ENCODE measurements at places on chromosomes 1 and 21.

DNA sequence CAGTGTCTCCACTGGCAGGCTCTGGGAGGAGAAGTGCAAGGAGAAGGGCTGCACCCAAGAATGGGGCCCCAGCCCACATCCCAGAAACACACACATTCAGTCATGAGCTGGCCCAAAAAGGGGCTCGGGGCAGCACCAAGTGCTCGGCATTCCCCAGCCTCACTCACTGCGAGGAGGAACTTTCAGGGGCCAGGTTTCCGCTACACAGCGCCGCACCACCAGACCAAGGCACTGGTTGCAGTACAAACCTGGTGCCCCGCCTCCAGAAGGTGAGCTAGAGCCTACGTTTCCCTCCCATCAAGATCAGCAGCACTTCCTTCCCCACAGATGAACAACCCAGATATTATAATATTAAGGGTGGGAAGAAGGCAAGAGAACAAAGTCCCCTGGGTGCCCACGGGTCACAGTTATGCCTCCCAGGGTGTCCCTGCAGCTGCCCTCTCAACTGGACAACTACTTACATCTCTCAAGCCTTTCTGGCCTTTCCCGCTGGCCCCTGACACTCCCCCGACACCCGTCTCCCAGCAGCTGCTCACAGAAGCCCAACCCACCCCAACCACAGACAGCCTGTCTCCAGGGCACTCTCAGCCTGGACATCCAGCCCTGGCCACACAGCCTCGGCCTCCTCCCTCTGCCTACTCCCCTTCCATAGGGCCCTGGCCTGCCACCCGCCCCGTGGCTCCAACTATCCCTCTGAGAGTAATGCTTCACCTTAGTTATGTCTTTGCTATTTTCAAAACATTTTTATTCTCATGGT is 3.8 kb downstream of the PBXIP1 start:
- no peak for DNase-seq

GRCh38 chr1:45867697-45868348 is 64.4 kb downstream of the MAST2 start:
- no peak for DNase-seq

- no peak for DNase-seq
Observed at GRCh38 chr1:147246910-147247655, 4.6 kb downstream of the CHD1L start.

GRCh38 chr1:36257375-36257767 is 33.1 kb downstream of the THRAP3 start:
- no peak for DNase-seq

DNA sequence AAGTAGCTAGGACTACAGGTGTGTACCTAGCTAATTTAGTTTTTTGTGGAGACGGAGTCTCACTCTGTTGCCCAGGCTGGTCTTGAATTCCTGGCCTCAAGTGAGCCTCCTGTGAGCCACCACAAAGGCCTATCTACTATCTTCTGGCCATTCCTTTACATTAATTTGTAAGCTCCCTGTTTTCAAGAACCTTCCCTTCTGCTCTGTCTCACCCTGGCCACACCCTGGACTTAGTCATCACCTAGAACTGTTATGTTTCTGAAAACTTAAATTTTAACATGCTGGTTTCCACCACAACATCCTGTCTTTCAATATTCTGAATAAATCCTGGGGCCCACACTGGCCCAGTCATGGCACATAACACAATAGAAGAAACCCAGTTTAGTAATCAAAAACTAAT is 4.9 kb upstream of the B4GALT3 start:
- DNase-seq: no peak

DNA sequence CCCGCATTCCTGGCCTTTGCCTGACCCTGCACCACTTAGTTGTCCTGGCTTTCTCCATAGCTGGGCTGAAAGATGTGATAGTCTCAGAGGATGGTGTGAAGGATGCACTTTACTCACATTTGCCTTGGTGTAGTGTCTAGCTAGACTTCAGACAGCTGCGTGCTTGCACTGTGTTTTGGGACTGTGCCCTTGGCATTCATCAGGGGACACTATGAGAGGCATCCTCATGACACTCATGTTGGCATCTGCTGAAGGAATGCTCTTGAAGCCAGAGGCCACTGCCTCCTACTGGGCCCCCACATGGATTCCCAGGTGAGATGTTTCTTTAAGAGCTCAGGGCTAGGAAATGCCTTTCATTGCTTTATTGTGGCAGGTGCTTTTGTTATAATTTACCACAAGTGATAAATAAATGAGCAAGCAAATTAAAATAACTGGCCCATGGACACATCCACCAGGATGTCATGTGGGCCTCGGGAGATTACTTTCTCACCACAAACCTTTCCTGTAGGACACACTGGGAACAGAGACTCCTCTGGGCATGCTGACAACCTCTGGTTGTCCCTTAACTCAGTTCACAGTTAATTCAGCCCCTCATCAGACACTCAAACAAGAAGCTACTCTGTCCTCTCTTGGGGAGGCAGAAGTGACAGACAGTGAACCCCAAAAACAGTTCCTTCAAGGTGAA is 99.4 kb upstream of the SPATA6 start:
- no peak for DNase-seq

DNA sequence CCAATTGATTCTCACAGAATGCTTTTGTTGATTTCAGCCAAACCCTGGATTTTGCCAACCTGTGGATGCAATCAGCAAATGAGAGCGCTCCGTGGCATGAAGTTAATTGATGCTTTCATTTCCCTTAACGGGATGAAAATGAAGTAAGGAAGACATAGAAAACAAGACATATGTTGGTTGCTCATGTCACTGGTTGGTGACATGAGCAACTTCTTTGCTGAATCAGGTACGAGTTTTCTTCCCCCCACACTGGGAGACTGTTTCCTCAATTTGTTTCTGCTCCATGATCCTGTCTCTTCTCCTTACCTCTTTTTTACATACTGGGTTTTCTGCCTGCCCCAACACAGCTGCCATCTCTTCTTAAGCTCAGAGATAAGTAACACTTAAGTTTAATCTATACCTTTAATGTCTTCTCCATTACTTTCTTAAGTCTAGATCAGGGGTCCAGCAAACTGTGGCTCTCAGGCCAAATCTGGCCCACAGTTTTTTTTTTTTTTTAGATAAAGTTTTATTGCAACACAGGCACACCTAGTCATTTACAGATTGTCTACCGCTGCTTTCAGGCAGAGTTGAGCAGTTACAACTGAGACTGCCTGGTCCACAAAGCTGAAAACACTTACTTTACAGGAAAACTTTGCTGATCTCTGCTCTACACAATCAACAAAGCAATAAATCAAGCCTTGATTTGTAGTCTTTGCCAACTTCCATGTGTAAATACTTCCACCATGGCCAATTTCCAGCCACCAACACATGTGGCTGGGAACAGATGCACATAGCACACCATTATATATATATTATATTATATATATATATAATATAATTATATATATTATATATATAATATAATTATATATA is 13.3 kb downstream of the GPR157 start:
- DNase-seq: no peak

DNA sequence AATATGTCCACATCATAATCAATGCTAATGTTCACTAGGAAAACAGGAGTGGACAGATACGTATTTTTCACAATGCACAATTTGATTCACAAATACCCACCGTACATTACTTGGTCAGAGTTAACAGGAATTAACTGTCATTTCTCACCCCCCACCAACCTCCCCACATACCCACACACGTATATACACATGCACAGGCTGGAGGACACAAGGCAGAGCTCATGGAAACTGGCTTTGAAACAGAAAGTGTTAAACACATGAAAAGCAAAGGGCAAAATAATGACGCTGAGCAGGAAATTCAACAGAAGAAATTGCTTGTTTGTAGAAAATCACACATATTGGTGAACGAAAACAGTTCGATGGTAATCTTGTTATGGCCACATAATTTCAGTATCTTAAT is 188.4 kb upstream of the DMRTA2 start:
- peak; percentile 20 for DNase-seq

- no peak for DNase-seq
Observed at GRCh38 chr1:210098356-210098755, 134.2 kb upstream of the SERTAD4 start.

GRCh38 chr1:73593364-73593763 is 604.6 kb downstream of the LRRIQ3 start:
- DNase-seq: no peak

DNA sequence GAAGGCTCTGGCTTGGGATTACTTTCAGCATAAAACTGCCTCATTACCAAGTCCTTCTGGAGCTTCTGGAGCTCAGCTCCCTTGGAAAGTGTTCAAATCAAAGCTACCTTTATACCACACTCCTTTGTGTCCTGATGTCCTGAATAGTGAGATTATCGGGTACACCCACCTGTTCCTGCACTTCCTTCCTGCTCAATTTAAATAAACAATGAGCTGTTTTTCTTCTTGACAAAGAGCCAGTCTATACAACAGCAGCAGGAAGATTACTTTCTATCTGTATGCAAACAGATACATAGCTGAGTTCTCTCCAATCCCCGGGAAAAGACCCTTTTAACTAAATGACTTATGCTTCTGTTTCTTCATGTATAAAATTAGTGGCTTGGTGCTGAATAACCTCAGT is 258.0 kb upstream of the FMN2 start:
- no peak for DNase-seq

DNA sequence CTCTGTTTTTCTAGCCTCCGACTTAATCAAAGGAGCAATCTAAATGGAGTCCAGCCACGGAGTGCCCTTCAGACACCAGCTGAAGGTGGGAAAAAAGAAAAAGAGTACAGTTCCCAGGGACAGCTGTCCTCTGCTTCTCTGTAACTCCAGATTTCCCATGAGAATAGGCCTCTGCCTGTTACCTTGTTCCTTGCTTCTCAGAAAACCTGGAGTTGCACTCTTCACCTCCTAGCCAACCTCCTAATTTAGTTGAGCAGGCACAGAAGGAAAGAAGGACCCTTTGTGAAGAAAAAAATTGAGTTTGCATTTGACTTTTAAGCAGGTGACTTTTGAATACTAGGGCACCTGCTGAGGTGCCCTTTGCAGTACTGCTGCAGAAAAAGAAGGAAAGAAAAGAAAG is 8.3 kb downstream of the BARHL2 start:
- DNase-seq: no peak

- DNase-seq: no peak
Observed at GRCh38 chr21:45750936-45751335, 107.4 kb downstream of the PCBP3 start.

- no peak for DNase-seq
Observed at GRCh38 chr1:42931108-42931539, 27.5 kb downstream of the SLC2A1 start.

- DNase-seq: no peak
Observed at GRCh38 chr1:4006676-4007374, 106.8 kb upstream of the C1orf174 start.

DNA sequence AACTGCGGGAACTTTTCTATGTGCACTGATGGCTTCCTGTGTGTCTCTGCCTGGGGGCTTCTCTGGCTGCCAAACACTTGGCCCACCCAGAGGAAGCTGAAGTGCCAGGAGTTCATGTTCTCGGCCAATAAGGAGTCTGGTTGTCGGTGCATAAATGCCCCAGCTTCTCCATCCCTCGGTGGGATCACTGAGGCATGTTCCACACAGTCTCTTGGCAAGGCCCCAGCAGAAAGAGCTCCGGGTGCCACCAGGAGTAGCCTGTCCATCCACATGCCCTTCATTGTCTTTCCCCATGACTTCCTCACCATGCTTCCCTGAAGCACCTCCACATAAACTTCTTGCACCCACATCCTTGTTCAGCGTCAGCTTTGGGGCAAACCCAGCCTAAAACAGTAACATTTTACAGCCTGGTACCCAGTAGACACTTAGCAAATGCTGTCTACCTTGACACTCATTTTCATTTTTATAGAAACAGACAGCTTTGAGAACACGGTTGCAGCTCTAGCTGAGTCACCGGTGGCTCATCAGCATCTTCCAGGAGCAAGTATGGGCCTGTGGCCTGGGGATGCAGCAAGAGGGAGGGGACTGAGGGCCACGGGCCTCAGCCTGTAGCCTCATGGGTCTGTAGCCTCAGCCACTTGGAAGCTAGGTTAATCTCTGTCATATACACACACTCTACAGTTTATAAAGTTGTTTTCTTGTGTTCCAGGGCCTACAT is 14.8 kb upstream of the CDCP2 start:
- DNase-seq: no peak

DNA sequence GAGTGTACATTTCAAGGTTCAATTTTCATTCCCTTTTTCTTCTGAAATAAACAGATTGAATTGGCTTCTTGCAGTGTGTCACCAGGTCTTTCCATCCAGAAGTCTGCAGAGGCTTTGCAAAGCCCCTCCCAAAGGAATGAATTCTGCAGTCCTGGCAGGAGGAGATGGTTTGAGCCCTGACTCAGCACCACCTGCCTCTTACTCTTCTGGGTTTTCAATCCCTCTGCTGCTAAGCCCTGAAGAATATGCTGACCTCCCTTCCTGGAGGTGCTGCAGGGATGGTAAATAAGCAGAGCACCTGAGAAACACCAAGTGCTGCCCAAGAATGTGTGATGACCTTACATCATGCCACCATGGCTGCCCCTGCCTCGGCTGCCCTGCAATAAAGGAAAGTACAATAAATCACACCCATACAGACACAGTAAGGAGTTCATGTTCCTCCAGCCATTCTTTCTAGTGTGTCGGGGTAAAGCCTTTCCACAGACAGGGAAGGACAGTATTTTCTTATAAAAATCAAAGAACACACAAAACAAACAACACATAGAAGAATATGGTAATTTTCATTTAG is 209.2 kb downstream of the ZNF326 start:
- DNase-seq: no peak

- DNase-seq: no peak
Observed at GRCh38 chr1:76027341-76027740, 47.2 kb upstream of the ST6GALNAC3 start.

DNA sequence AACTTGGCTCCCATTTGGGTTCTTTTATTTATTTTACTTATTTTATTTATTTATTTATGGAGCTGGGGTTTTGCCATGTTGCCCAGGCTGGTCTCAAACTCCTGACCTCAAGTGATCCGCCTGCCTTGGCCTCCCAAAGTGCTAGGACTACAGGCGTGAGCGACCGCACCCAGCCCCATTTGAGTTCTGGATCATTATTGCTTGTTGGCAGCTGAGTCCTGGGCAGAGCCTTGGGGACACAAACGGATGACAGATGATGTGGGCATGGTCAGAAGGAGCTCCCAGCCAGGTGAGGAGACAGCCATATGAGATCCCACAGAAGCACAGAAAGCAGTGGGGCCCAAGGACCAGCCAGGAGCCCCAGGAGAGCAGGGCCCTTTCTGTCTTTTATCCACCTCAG is 254.0 kb downstream of the MATN1 start:
- DNase-seq: no peak

DNA sequence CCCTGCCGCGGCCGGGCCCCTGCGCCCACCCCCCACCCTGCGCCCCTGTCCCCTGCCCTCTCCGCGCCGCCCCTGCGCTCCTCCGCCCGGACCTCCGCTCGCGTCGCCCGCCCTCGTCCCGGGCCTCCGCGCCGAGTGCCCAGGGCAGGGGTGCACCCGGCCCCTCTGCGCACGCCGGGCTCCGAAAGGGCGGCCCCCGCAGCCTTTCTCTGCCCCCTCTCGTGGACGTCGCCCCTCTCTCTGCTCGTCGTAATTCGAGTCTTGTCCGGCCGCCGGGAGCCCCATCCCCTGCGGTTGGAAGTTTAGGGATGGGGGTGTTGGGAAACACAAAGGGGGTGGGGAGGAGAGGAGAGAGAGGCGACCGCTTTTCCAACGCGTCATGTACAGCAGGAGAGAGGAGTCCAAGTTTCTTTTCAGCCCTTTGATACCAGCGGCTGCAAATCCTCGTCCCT is 407 bp downstream of the GALNT2 start:
- DNase-seq: no peak

- no peak for DNase-seq
Observed at GRCh38 chr1:87513255-87513654, 184.6 kb downstream of the LMO4 start.

Measured in NCI-H1930 (cell line).